Globus pallidus (tissue), 1 donor: ENCODE measurements at places on chromosomes 5 and 9.

GRCh38 chr5:180642181-180642775, 7.1 kb downstream of the FLT4 start:
- DNase-seq, result no peak

GRCh38 chr5:178279723-178280438, 47.3 kb upstream of the PHYKPL start:
- DNase-seq, result peak; percentile 85

GRCh38 chr9:128160603-128160987, 530 bp downstream of the BBLN start:
- no peak for DNase-seq

DNA sequence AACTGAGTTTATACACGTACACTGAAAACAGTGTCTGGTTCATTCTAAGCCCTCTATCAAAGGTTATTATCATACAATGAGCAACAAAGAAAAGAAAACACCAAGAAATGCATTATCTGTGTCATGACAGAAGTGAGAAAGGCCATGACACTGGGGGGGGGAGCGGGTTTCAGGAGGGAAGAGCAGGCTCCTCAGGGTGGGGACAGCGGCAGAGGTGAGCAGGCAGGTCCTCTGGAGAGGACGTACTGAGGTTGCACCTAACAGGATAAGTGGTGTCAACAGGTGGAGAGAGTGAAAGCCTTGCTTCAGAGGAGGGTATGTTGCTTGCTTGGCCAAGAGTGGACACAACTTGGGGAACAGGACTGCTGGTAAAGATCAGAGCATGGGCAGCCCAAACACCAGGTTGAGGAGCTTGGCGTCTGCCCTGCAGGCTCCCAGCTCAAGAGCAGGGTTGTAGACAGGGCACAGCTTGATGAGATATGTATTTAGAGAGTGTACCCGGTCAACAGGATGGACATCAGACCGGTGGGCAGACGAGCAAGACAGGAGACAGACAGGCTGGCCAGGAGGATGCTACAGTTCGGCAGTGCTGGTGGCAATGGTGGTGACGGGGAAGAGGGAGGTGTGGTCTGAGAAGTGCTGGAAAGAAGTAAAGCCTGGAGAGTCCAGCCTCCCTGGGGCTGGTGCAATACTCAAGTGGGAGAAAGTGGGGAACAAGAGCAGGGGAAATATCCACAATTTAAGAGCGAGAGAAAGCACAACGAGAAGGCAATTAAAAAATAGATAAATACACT, 10.3 kb downstream of the WHRN start:
- DNase-seq, result peak; percentile 22

DNA sequence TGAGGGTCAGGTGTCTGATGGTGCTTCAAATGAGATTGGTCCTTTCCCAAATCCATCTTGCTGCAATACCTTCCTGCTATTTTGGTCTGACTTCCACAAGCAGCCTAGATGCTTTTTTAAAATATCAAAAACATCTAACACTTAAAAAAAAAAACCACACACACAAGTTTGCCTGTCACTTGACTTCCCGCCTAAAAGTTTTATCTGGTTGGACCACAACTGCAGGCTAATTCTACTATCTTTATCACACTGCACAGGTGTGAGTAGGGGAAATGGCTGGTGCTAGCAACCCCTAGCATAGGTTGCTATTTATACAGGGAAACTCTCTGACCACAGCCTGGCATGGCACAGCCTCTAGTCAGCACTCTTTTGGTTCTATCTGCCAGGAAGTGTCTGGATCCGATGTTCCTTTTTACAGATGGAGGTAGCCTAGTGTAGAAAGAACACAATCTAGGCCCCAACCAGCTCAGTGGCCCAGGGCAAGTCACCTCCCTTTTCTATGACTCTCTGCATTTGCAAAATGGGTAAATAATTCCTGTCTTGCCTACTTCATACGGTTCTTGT, at the start of gene HEMGN:
Gene HEMGN, minus strand, starts transcription at position 92 of the 564 bp plus-strand sequence. Its CDS starts 36 bp downstream, at position 56.
- DNase-seq, result no peak

DNA sequence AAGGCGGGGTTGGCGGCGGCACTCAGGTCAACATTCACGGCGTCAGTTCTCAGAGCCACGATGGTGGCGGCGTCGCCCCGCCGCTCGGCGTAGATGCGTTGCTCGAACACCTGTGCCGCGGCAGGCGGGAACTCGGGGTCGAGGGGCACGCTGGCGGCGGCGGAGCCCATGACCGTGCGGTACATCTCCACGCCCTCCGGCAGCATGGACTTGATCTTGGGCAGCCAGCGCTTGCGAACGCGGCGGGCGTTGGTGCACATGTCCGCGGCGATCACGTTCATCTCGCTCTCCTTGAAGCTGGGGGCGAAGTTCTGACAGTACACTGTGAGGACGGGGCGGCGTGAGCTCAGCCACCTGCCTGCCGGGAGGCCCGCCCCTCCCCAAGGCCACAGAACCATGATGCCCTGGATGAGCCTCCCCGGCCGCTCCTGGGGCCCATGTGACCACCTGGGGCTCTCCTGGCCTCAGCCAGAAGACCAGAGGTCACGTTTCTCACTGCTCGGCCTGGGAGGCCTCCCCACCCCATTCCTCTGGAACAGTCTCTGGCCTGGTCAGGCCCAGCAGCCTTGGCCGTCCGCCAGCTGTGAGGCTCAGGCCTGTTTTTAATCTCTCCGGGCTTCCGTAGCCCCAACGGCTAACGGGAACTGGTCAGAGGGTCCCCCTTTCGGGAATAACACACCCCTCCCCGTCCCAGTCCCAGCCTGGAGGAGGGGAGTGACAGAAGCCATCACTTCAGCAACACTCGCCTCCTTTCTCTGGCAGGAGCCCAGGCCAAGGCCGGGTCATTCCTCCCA, 50.7 kb upstream of the UBAC1 start:
- DNase-seq, result peak; percentile 51

GRCh38 chr5:154368041-154368800, 77.6 kb upstream of the SAP30L start:
- no peak for DNase-seq

GRCh38 chr5:19928562-19929421, 59.2 kb downstream of the CDH18 start:
- DNase-seq, result no peak

- DNase-seq, result no peak
These were observed 157.5 kb downstream of the COL23A1 start for GRCh38 chr5:178432421-178433272.

DNA sequence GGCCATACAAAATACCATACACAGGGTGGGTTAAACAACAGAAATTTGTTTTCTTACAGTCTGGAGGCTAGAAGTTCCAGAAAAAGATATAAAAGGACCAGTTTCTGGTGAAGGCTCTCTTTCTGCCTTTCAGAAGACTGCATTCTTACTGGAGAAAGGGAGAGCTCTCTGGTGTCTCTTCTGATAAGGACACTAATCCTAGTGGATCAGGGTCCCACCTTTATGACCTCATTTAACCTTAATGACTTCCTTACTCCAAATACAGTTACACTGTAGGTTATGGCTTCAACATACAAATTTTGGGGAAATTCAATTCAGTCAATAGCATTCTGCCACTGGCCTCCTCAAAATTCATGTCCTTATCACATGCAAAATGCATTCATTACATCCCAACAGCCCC, 351.9 kb upstream of the POU5F2 start:
- no peak for DNase-seq

GRCh38 chr9:104700306-104700705, 6.0 kb downstream of the OR13D1 start:
- no peak for DNase-seq

GRCh38 chr9:79577969-79578723, 6.4 kb downstream of the TLE4 start:
- DNase-seq, result no peak

- DNase-seq, result no peak
These were observed 125.2 kb upstream of the CACNA1B start for GRCh38 chr9:137752426-137752825.

- DNase-seq, result no peak
These were observed 37.7 kb downstream of the TSSK1B start for GRCh38 chr5:113397046-113397445.

GRCh38 chr9:91410161-91410560, 13.5 kb downstream of the NFIL3 start:
- DNase-seq, result no peak

- DNase-seq, result no peak
These were observed 118.2 kb upstream of the HMHB1 start for GRCh38 chr5:143693651-143694252.

DNA sequence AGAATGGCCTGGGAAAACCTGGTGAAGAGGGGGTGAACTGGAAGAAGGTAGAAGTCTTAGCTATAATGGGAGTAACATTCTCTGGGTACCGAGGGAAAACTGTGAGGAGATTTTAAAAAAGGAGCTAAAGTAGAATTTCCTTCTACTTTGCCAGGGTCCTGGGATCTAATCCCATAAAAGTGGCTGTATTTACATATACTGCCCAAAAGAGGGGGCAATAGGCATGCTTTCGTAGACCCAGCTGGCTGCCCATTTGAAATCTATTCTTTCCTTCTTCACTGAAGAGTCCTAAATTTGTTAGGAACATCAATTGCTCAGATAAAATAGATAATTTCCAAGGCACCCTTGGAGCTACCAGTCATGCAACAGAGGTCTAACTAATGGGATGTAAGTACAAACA, 159.2 kb downstream of the CDC42SE2 start:
- DNase-seq, result peak; percentile 37

DNA sequence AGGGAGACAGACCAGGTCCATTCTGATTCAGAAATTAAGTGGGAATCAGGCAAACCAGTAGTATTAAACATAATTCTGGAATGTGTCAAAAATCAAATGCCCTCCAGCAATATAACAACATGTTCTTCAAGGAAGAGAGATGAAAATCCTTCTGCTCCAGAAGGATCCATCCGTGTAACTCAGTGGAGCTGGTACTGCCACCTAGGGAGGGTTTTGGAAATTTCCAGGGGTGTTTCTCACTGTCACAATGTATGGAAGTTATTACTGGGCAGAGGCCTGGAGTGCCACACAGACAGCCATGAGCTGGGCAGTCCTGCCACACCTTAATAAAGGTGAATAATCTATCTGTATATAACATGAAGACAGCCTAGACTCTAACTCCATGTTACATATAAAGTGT, 87.5 kb downstream of the TTLL11 start:
- DNase-seq, result no peak

DNA sequence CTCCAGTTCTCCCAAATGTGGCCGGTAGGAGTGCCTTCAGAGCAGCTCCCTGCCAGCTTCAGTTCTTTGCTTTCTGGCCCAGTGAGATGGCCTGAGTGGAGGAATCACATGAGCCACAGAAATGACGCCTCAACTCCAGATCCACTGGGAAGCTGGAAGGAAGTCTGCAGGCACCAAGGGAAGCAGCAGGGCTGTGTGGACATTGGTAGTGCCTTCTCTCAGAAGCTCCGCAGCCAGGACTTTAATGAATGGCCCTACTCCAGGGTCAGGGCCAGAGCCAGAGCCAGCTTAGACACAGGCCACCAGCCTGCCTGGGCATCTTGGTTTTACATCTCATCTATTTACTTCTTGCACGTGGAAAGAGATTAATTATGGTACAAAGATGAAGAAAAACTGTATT, 12.0 kb upstream of the PSMB7 start:
- no peak for DNase-seq

DNA sequence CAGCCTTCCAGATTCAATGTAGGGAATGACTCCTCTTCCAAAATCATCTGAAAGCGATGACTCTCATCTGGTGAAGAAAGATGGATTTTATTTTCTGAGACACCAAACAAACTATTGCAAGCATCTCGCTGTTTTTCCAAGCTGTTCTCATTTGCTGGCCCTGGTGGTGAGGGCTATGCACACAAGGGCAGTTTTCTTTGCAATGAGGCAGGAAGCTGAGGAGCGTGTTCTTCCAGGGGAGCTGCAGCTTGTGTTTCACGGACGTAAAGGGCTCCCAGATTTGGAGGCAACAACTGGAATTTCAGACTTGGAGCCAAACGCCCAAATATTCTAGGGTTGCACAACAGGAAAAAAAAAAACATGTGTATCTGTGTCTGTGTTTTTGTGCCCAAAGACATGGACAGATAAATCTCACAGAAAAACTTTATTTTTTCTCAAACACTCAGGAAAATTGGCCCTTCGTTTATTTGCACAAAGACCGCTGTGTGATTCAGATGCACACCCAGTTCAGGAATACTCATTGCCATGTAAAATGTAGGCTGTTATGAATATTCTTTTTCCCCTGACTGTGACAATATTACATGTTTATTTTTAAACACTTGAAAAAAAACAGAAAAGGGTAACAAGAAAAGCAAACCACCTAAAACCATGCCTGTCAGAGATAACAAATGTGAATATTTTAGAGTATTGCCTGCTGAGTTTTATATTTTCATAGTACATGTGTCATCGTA, 151.3 kb downstream of the GAS1 start:
- no peak for DNase-seq

DNA sequence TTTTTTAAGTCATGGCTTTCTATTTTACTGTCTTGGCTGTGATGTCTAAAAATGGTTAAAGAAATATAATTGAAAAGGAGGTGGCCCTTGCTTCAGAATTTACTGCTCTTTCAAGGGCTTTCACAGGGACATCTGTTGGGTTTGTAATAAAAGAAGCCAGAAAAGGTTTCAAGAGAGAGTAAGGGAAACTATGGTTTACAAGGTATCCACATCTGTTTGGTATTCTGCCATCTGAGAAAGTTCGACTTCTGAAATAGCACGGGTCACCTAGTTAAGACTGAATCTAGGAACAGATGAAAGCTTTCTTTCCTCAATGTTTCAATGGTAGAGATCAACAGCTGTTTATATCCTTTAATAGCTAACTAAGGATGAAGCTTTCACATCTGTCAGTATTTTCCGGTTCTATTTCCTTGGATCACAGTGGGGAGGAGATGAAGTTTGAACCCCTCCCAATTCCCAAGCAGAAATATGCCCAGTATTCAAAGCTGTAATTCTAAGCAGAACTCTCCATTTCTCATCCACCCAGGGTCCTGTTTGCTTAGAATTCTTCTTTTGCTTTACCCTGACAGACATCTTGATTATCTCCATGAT, 72.8 kb upstream of the IFNK start:
- no peak for DNase-seq

DNA sequence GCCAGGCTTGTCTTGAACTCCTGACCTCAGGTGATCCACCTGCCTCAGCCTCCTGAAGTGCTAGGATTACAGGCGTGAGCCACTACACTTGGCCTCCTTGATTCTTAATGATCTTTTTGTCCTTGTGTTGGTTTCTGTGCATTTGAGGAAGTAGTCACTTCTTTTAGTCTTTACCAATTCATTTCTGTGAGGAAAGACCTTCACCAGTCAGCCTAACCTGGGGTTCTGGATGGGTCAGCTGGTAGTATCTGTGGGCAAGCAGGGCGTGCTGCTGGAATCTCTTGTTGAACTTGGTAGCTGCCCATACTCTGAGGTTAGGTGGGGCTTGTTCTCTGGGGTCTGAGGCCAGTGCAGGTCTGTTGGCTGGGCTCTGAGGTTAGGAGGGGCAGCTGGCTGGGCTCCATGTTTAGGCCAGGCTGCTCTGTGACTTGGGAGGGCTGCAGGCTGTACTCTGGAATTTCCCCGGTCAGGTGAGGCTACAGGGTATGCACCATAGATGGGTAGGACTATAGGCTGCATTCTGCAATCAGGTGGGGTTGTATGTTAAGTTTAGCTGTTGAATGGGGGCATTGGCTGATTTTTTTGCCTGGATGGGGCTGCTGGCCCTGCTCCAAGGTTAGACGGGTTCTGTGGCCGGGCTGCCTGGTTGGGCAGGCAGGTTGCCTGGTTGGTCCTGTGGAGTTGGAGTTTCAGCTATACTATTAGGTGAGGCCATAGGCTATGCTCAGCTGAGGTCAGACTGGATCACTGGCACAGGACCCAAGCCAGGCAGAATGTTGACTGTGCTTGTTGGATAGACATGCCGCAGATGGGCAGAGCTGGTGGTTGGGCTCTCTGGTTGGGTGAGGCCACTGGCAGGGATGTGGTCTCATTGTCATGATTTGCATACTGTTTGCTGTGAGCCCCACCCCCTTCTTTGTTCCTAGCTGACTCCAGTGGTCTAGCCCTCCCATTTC, 19.2 kb downstream of the UBAP1 start:
- DNase-seq, result no peak

- DNase-seq, result no peak
These were observed 608 bp downstream of the ELOVL7 start for GRCh38 chr5:60843386-60843935.
